ENCODE measurements at places on chromosomes 2 and 18. TPM values are rescaled to one million over a fixed set of nuclear protein-coding genes. Genes with fewer than 3 reads are reported as not detected.
A peak's percentile ranks its signal among the peaks of the same experiment; 100 is the strongest.

DNA sequence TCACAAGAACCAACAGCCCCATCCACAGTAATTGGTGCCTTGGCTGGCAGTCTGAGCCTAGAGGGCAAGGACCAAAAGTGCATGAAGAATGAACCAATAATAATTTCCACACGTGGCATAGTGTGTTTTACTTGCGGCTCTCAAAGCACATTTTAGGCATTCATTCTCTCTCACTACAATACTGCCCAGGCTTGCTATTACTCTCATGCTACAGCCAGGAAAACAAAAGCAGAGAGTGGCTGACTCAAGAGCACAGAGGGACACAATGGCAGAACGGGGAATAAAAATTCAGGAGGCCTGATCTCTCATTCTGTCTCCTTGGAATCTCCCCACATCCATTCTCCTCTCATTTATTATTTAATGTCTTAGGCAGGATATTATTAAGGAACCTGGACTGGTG lies 57.0 kb upstream of the NOL4 start:
- no peaks in the 10 kb centered on the region for H3K36me3 ChIP-seq
- no peaks in the 10 kb centered on the region for H3K4me1 ChIP-seq
- no peaks in the 10 kb centered on the region for H3K27me3 ChIP-seq
- H3K27ac ChIP-seq, result no peak overlapping the region

GRCh38 chr2:108960006-108960405 lies 29.0 kb downstream of the EDAR start:
- H3K27me3 ChIP-seq, result no peaks in the 10 kb centered on the region
- no peak overlapping the region for H3K4me3 ChIP-seq
- H3K4me1 ChIP-seq, result no peaks in the 10 kb centered on the region
- H3K36me3 ChIP-seq, result no peaks in the 10 kb centered on the region
- DNase-seq, result no peak
- H3K27ac ChIP-seq, result no peak overlapping the region

DNA sequence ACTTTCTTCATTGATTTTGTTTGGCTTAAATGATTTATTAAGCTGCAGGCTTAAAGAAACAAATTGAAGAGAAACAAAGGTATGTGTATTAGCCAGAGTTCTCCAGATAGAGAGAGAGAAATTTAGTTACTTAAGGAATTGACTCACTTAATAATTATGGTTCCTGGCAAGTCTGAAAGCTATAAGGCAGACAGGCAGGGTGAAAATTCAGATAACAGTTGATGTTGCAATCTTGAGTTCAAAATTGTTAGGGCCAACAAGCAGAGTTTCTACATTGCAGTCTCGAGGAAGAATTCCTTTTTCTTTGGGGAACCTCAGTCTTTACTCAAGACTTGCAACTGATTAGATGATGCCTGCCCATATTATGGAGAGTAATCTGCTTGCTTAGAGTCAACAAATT lies 593.5 kb downstream of the ADCYAP1 start:
- no peak overlapping the region for H3K4me3 ChIP-seq
- H3K27me3 ChIP-seq, result no peaks in the 10 kb centered on the region
- H3K4me1 ChIP-seq, result no peaks in the 10 kb centered on the region
- no peak overlapping the region for H3K27ac ChIP-seq

- no peaks in the 10 kb centered on the region for H3K27me3 ChIP-seq
- no peak overlapping the region for H3K27ac ChIP-seq
- DNase-seq, result no peak
Measured at GRCh38 chr18:77366067-77366719, 116.5 kb downstream of the GALR1 start.

GRCh38 chr2:235754357-235755207 lies 260.7 kb downstream of the AGAP1 start:
- H3K27ac ChIP-seq, result no peak overlapping the region
- DNase-seq, result no peak
- no peak overlapping the region for H3K4me3 ChIP-seq
- no peaks in the 10 kb centered on the region for H3K27me3 ChIP-seq

DNA sequence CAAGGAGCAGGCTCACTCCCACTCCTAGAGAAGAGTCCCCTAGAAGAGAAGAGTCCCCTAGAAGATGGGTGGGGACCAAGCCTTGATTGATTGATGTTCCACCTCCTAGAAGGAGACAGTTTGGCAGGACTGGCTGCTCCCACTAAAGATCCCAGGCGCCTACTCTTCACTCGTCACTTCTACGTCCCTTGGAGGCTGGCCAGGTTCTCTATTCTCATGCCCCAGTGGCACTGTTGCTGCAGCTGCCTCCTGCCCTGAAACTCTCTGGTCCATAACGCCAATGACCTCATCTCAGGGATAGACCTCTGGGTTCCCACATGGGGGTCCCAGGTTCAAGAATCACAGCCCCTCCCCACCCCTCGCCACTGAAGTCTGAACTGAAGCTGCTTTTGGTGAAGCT lies 2.5 kb upstream of the SP140L start:
- DNase-seq, result no peak
- no peak overlapping the region for H3K4me3 ChIP-seq
- H3K36me3 ChIP-seq, result no peaks in the 10 kb centered on the region

DNA sequence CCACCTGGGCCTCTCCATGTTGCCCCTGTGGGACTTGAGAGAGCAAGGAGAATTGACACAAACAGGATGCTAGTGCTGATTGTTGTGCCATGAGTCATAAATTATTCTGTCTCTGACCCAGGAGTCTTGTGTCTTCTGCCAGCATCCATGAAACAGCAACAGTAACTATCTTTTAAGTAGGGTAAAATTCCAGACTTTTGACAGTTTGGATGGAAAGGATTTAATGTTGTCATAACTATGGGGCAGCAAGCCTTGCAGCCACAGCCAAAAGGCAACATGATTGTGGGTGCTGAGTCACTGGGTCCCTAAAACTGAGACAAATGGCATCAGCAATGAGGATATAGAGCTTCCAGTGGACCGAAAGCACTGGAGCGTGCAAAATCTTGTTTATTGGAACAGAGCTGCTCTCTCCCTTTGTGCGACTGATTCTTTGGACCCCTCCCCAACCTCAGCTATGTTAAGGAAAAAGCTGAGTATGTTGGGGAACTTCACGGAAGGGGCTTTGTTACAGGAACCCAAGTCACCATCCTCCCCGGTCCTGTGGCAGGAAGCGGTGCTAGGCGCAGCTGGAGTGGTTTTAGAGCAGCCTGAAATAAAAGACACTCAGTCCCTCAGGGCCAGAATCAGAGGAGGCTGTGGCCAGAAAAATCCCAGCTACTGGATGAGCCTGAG lies 9.6 kb upstream of the ITPRIPL1 start:
- H3K36me3 ChIP-seq, result no peaks in the 10 kb centered on the region
- no peaks in the 10 kb centered on the region for H3K4me1 ChIP-seq
- H3K27me3 ChIP-seq, result no peaks in the 10 kb centered on the region
- no peak overlapping the region for H3K4me3 ChIP-seq

DNA sequence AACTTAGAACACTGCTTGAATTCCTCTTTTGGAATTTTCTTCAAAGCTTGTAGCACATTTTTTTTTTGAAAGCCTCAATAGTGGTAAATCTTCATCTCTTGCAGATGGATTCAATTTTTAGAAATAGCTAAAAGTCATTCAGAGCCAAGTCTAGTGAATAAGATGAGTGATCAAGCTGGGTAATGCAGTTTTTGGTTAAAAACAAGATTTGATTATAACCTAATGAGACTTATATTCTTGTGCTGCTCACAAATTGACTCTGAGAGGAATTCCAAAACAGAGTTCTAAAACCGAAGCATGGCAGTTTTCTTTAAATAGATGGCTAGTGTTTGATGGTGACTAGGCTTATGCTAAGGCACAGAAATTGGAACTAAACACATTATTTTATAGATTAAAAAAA lies 2072.6 kb upstream of the CELF4 start:
- DNase-seq, result no peak
- H3K36me3 ChIP-seq, result no peaks in the 10 kb centered on the region
- H3K27ac ChIP-seq, result no peak overlapping the region
- no peaks in the 10 kb centered on the region for H3K27me3 ChIP-seq
- no peaks in the 10 kb centered on the region for H3K4me1 ChIP-seq

- H3K4me1 ChIP-seq, result peaks cover 8% of the 10 kb centered on the region
- H3K36me3 ChIP-seq, result no peaks in the 10 kb centered on the region
- H3K4me3 ChIP-seq, result no peak overlapping the region
Measured at GRCh38 chr18:5979971-5980457, 84.7 kb upstream of the TMEM200C start.

GRCh38 chr2:28391564-28392296 lies 928 bp upstream of the FOSL2 start:
- H3K36me3 ChIP-seq, result no peaks in the 10 kb centered on the region
- DNase-seq, result no peak
- H3K4me3 ChIP-seq, result peak overlapping the region; percentile 51
- H3K27me3 ChIP-seq, result peaks cover 19% of the 10 kb centered on the region
- H3K4me1 ChIP-seq, result peaks cover 20% of the 10 kb centered on the region

- H3K27me3 ChIP-seq, result no peaks in the 10 kb centered on the region
- H3K36me3 ChIP-seq, result no peaks in the 10 kb centered on the region
- H3K27ac ChIP-seq, result no peak overlapping the region
- no peak overlapping the region for H3K4me3 ChIP-seq
Measured at GRCh38 chr2:239821694-239822075, 203.5 kb downstream of the NDUFA10 start.

DNA sequence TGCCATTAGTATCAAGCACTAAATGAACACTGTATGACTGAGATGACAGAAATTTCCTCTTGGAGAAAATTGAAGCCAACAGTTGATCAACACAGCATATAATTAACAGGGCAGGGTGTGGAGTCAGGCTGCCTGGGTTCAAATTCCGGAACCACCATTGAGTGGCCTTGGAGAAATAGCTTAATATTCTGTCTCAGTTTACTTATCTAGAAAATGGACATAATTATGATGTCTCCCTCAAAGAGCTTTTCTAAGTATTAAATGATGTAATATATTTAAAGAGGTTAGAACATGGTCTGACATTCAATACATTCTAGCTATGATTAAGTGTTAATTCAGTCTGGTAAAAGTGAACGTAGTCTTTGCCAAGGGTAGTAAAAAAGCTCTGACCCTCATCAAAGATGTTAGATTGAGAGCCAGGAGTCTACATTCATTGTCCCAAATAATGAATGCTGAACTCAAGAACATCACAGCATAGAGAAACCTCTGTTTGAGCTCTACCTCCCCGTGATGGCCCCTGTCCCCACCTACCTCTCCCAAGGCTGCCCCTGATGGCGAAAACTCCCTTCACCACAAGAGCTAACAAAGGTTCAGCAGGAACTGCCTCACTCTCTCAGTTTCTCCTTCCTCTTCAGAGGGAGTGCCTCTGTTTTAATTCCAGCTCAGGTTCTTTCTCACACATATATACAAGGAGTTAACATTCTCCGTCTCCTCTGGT lies 2.7 kb upstream of the VWA3B start:
- H3K36me3 ChIP-seq, result no peaks in the 10 kb centered on the region
- DNase-seq, result no peak
- no peak overlapping the region for H3K27ac ChIP-seq
- no peak overlapping the region for H3K4me3 ChIP-seq
- peaks cover 2% of the 10 kb centered on the region for H3K4me1 ChIP-seq
- peaks cover 9% of the 10 kb centered on the region for H3K27me3 ChIP-seq

DNA sequence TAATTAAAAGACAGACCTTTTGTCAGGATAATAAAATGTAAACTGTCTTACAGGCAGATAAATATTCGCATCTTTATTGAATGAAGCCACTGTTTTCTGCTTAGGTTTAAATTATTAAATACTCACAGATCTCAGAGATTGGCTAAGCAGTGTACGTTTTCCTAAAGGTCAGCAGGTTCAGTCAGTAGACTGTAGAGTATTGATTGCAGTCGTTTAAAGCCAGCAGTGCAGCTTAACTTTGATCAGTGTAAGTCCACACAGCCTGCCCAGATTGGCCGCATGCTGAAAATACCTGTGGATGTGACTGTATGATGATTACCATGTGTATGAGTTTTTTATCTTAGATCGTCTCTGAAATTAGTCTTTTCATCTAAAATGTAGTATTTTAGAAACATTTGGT lies 42.3 kb downstream of the ATP9B start:
- H3K4me1 ChIP-seq, result no peaks in the 10 kb centered on the region
- no peaks in the 10 kb centered on the region for H3K36me3 ChIP-seq
- DNase-seq, result no peak

DNA sequence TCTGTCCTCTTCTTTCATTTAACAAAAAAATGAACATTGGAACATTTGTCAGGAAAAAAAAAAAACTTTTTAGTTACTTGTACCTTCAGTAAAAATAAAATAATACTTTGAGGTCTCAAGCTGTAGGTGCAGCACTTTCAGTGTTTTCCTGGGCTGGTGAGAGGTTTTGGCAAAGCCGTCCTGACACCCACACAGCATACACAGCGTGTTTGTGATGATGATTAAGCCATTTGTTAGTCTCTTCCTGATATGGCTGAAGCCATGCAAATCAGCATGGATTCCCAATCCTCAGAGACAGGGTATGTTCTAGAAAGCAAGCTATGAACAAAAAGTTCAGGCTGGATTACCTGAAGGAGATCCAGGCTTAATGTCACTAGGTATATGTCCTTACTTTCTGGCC lies 236.8 kb downstream of the ZNF516 start:
- H3K27me3 ChIP-seq, result no peaks in the 10 kb centered on the region
- no peak overlapping the region for H3K4me3 ChIP-seq
- no peaks in the 10 kb centered on the region for H3K36me3 ChIP-seq
- no peak for DNase-seq
- H3K27ac ChIP-seq, result no peak overlapping the region

DNA sequence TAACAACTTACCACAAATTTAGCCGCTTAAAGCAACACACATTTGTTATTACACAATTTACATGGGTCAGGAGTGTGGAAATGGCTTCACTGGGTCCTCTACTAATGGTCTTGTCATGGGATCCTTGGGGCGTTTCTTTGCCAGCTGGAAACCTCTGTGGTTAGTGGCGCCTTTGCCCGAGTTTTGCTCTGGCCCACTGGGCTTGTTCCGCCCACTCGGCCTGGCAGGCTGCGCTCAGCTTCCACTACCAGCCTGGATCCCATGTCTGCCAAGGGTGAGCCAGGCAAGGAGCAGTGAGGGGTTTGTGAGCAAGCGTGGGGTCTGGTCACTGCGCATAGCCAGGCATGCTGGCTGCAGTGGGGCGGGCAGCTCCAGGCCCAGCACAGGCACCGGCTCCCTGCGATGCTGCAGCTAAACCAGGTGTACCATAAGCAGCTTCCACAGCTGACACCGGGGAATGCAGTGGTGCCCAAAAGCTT lies 16.2 kb upstream of the MBD2 start:
- no peak for DNase-seq
- H3K4me3 ChIP-seq, result no peak overlapping the region
- H3K27me3 ChIP-seq, result no peaks in the 10 kb centered on the region
- H3K36me3 ChIP-seq, result no peaks in the 10 kb centered on the region

GRCh38 chr18:10797896-10798295 lies 272.1 kb downstream of the NAPG start:
- no peak for DNase-seq
- no peak overlapping the region for H3K4me3 ChIP-seq
- no peak overlapping the region for H3K27ac ChIP-seq
- H3K27me3 ChIP-seq, result no peaks in the 10 kb centered on the region
- no peaks in the 10 kb centered on the region for H3K36me3 ChIP-seq

GRCh38 chr2:238644095-238645081 lies 203.5 kb upstream of the TWIST2 start:
- H3K4me1 ChIP-seq, result no peaks in the 10 kb centered on the region
- H3K27ac ChIP-seq, result no peak overlapping the region
- H3K4me3 ChIP-seq, result no peak overlapping the region
- H3K27me3 ChIP-seq, result no peaks in the 10 kb centered on the region
- peak; percentile 26 for DNase-seq

CTNNA2 gene
- 9.0 TPM for total RNA-seq

DSG3 gene
- total RNA-seq, result 0.07 TPM

ADGRF3 gene
- total RNA-seq, result 0.75 TPM

MROH2A gene
- not detected for total RNA-seq

AQP12A gene
- total RNA-seq, result not detected

CYRIA gene
- 8.2 TPM for total RNA-seq

NTSR2 gene
- not detected for total RNA-seq

CYTIP gene
- 0.23 TPM for total RNA-seq

CPO gene
- 1.9 TPM for total RNA-seq

NYAP2 gene
- not detected for total RNA-seq

CARF gene
- 2.6 TPM for total RNA-seq

CD207 gene
- total RNA-seq, result not detected

SRBD1 gene
- total RNA-seq, result 20.4 TPM

MAP3K19 gene
- total RNA-seq, result not detected

PPP1R1C gene
- total RNA-seq, result 5.3 TPM

LYG1 gene
- total RNA-seq, result not detected
